Kidney (tissue), 22 donors: ENCODE measurements at places on chromosomes 1 and 21.

DNA sequence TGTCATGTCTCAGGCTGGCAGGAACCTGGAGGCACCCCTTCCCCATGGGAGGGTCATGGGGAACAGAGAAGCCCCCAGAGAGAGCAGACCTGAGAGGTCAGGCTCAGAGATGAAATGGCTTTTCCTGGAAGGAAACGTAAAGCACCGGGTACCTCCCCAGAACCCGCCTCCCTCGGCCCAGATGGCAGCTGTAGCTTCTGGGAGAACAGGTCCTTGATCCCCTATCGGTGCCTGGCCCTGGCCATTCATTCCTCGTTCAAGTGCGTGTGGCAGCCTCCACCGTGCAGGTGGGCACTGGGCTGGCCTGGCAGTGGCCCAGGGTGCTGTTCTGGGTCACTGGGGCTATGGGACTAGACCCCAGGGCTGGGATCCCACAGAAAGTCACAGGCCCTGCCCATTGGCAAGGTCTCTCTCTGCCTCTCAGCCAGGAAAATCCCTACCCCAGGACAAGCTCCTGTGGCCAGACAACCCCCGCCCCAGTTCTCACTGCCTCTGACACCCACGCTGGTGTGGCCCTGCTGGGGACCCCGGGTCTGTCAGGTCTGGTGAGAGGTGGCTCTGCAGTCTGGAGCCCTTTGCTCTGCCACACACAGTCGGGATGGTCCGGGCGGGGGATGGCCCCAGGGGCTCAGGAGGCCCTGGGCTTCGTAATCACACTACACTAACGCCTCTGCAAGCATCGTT, 183.2 kb upstream of the VAMP3 start:
- DNase-seq = no peak

GRCh38 chr21:32328595-32328994, 29.9 kb downstream of the MRAP start:
- DNase-seq = no peak

DNA sequence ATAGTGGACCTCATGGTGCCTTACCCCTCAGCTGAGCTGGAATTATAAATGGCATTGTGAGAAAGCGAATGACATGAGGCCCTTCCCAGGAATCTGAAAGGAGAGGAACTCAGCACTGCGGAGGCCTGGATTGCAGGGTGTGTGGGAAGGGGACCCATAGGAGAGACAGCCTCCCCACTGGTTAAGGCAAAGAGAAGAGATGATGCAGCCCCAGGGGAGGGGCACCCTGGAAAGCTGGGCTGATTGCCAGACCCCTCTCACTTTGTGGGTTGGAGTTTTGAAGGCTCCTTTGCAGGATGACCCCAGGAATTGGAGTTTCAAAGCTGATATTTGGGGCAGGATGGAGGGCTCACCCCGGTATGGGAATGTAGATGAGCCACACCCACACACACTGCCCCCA, 2.0 kb downstream of the NPPB start:
- no peak for DNase-seq

- DNase-seq = no peak
Observed at GRCh38 chr21:41250519-41250918, 66.1 kb upstream of the FAM3B start.

DNA sequence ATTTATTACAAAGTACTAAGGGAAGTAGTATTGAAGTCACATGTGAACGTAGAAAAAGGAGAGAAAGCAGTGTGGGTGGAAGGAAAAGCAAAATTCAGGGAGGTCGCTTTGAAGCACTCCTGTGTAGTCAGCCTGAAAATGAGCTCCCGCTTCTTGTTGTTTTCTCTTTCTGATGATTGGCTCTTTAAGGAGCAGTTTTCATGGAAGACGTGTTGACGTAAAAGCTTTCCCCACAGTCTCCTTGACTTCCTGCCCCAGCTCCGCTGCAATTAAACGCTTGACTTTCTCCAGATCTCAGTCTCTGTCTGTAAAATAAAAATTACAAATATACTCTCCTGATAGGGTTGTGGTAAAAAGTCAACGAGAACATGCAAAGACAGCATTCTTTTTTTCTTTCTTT, 661.5 kb upstream of the ZP4 start:
- peak; percentile 48 for DNase-seq

DNA sequence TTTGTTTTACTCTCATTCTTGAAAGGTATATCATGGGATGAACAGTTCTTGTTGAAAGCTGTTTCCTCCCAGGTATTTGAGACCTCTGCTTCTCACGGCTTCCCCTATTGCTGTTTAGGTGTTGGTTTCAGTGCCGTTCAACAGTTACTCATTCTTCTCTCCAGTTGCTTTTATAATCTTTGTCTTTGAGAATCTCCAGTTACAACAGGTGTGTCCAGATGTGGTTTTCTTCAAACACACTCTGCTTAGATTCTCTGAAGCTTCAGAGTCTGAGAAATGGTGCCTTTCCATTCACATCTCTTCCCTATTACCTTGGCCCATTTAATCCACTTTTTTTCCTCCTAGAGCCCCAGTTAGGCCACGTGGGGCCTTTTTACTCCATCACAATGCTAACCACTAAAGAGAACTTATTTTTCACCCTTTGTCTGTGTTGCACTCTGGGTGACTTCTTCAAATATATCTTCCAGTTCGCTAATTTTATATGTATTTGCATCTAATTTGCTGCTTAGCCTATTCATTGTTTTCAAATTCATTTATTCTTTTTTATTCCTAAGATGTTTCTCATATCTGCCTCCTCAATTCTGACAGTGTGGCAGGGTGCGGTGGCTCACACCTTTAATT, 46.7 kb upstream of the SLC19A1 start:
- DNase-seq = no peak

DNA sequence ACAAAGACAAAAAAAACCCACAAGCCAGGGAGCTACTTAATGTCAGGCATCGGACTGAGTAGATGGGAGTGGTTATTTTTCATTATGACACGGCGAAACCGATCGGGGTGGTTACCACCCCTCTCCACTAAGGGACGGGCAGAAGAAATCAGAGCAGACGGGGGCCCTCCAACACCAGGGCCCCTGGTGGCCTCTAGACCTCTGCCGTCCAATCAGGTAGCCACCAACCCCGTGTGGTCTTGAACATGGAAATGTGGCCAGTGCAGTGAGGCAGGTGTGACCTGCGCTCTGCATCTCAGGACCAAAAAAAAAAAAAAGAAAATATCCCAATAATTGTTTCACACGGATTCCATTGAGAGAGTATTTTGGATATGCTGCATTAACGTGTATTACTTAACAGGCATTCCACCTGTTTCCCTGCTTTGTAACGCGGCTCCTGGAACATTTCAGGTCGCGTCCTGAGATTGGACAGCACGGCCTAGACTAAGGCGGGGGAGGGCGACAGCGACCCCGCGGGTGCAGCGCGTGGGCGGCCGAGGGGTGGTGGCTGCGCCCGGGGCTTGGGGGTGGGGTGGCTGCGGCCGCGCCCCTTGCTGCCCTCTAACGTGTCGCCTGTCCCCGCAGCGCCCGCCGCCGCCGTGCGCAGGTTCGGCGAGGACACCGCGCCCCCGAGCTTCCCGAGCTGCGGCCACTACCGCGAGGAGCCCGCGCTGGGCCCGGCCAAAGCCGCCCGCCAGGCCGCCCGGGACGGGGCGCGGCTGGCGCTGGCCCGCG, 48.3 kb downstream of the SIM2 start:
- DNase-seq = no peak

- DNase-seq = no peak
Observed at GRCh38 chr21:28871388-28872010, 121.2 kb downstream of the LTN1 start.

DNA sequence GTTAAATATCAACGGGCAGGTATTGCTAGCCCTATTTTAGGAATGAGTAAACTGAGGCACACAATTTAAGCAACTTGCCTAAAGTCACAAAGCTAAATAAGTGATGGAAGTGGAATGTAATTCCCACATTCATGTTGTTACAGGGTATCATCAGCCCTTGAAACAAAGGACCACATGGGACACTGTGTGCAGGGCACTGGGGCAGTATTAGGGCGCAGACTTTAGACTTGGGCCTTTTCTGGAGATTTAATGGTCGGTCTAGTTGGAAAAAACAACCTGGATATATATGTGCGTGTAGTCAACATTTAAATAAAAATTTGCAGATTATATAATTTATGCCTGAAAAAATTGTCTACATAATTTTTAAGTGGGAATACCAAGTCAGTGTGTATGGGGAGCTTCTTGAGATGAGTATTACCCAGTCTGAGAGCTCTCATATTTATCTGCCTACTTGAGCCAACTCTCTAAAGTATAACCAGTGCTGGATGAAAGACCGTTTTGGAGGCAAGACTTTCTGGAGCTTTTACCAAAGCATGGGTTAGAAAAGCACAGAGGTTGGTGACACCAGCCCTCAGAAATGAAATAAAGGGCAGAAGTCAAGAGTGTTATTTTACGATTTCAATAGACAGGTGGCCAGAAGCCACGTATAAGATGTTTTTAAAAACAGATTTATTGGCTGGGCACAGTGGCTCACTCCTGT, 1.6 kb downstream of the KDM1A start:
- peak; percentile 57 for DNase-seq

GRCh38 chr1:67666636-67667035, 18.4 kb upstream of the GADD45A start:
- DNase-seq = no peak

- no peak for DNase-seq
Observed at GRCh38 chr1:212531796-212532195, 76.8 kb upstream of the ATF3 start.

GRCh38 chr1:17674726-17675500, 80.2 kb upstream of the ACTL8 start:
- no peak for DNase-seq

GRCh38 chr1:150534002-150534401, 15.2 kb upstream of the ADAMTSL4 start:
- DNase-seq = no peak

DNA sequence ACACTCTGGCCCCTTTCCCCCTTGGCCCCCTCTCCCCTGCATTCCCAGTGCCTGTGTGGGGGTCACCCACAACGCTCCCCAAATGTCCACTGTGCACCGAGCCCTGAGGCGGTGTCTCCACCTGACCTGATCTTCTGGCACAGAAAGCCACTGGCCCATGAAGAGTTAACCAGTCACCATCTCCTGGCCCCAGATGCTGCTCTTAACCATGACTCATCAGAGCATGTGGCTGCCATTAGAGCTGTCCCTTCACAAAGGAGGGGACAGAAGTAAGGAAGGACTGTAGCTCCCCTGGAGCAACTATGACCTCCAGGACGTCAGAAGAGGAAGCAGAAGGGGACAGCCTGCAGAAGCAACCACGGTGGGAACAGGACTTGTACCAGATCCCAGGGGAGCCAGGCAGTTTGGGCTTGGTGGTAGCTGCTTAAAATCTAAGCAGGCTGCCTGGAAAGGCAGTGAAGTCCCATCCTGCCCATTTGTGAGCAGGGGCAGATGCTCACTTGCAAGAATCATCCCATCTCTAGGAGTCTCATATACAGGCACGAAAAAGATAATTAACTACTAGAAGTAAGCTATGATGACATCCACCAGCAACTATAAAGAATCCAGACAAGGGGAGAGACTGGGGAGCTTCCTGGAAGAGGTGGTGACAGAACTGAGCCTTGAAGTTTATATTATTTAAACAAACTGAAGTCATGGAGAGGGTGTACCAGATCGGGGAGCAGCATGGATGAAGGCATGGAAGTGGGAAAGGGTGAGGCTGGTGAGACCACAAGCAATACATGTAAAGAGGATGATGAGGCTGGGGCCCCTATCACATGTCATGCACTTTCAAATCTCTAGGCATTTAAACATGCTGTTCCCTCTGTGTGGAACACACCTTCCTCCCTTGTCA, 1.1 kb upstream of the TTC39A start:
- peak; percentile 68 for DNase-seq

DNA sequence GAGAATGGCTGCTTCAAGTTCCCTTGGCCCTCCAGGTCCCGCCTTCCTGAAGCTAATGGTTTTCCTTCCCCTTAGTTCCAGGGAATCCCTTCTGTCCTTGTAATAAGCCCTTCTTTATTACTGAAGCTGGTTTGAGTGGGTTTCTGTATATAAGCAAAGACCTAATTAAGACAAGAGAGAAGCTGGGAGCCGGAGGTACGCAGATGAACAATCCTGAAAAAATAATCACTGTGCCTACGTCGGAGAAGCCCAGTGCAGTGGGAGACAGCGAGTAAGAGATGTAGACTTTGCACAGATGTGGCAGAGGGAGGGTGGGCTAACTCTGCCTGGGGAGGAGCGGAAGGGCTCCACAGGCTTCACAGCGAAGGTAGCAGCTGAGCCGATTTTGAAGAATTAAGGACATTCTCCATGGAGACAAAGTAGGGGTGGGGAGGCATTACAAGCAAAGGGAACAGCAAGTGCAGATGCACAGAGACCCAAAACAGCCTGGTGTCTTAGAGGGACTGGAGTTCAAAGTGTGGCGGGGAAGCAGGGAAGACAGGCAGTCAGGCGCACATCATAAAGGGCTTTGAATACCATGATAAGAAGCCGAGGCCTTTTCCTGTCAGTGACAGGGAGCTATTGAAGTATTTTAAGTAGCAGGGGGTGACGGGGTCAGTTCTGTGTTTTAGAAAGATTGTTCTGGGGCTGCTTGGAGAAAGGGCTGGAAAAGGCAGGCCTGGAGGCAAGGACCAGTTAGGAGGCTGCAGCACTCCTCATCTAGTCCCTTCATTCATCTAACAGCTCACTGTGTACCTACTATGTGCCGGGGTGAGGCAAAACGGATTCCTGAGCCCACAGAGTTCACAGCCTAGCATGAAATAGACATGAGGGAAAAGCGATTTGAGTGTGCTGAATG, 6.5 kb downstream of the RIMS3 start:
- no peak for DNase-seq

GRCh38 chr1:117389284-117389683, 22.0 kb downstream of the MAN1A2 start:
- DNase-seq = peak; percentile 52

- no peak for DNase-seq
Observed at GRCh38 chr1:88609051-88609450, 75.0 kb upstream of the PKN2 start.

- no peak for DNase-seq
Observed at GRCh38 chr1:59977075-59977410, 50.5 kb upstream of the CYP2J2 start.

DNA sequence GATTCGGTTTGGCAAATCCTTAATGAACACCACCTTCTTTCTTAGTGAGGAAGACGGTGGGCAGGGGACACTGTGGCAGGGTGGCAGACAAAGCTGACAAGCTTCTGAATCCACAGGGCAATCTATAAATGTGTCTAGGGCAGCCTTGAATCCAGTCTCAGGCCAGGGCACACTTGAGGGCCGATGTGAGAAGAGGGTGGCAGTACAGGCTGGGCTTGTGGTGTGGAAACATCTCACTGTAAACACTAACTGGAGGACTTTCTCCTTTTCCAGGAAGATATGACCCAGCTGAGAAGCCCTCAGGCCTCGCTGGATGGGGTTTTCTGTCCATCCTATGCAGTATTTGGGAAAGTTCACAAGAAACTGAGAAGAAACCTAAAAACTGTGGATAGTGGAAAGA, 46.5 kb downstream of the PKP1 start:
- no peak for DNase-seq
